ENCODE measurements at places on chromosomes 1 and 21. TPM values are rescaled to one million over a fixed set of nuclear protein-coding genes. Genes with fewer than 3 reads are reported as not detected.

RSPO1 gene
- total RNA-seq: not detected

- no peak overlapping the region for H3K4me3 ChIP-seq
- no peak overlapping the region for H3K27ac ChIP-seq
- DNase-seq: no peak
- H3K4me1 ChIP-seq: no peaks in the 10 kb centered on the region
- peaks cover 31% of the 10 kb centered on the region for H3K27me3 ChIP-seq
These were observed 42.0 kb downstream of the COL6A1 start for GRCh38 chr21:46023555-46023954.

DNA sequence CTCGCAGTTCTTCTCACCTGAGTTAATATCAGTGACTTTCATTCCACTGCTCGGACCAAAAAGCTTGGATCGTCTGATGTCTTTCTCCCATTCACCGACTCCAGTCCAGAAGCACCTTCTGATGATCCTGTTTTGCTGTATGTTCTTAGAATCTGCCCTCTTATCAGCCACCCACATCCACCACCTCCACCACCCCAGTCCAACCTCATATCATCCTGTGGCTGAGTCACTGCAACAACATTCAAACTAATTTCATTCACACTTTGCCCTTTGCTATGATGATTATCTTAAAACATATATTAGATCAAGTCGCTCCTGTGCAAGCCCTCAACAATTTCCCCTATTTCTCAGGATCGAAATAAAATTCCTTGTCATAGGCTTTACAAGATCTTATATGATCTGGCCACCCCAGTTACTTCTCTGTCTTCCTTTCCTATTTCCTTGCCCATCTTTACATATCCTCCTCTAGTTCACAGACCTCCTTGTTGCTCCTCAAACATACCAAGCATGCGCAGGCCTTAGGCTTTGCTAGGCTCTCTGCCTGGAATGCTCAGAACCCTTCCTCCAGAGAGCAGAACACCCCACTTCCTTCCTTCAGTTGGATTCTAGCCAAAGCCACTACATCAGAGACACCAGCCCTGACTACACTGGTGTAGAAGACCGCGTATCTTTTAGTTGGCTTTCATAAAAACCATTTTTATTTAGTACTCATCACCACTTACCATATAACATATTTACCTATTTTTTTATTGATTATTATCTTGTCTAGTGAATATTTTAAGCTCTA lies 335.7 kb upstream of the GREM2 start:
- no peaks in the 10 kb centered on the region for H3K4me1 ChIP-seq
- no peaks in the 10 kb centered on the region for H3K36me3 ChIP-seq
- no peaks in the 10 kb centered on the region for H3K27me3 ChIP-seq
- H3K27ac ChIP-seq: no peak overlapping the region
- H3K4me3 ChIP-seq: no peak overlapping the region

GRCh38 chr1:17574516-17574915 lies 35.0 kb downstream of the ARHGEF10L start:
- H3K27me3 ChIP-seq: peaks cover 2% of the 10 kb centered on the region
- H3K27ac ChIP-seq: no peak overlapping the region
- DNase-seq: no peak
- no peaks in the 10 kb centered on the region for H3K4me1 ChIP-seq
- no peaks in the 10 kb centered on the region for H3K36me3 ChIP-seq

GRCh38 chr1:228960705-228961104 lies 225.4 kb downstream of the RHOU start:
- peaks cover 3% of the 10 kb centered on the region for H3K27me3 ChIP-seq
- DNase-seq: no peak
- no peak overlapping the region for H3K27ac ChIP-seq

DNA sequence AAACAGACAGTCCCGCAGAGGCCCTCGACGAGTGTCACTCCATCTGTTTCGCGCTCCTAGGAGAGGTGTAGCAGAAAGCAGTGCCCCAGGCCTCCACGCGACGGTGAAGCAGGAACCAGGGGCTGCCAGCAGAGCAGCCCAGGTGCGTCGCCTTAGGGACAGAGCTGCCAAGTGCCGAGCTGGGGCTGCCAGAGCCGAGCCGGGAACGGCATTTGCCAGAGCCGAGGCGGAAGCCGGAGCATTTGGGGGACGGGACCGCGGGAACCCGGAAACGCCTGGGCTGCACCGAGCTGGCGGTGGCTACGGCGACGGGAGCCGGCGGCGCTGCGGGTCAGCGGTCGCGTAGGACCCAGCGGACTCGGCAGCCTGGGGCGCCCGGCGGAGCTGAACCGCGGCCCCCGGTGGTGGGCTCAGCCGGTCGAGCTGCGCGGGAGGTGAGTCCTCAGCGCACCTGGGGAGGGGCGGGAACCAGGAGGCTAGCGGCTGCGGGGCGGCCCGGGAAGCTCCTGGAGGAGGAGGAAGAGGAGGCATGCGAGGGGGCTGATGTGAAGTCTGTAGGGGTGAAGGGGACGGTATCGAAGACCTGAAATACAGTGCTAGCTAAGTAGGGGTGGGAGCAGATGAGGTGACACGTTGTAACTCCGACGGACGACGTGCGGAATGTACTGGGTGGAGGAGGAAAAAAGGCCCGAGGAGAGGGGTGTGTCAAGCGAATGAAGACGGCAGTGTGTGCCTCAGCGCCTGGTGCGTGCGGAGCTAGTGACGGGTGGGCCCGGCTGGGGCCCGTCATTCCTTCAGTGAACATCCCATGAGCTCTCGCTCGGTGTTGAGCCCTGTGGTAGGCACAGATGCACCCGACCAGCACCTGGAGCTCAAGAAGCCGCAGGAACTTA lies at the start of gene SLC35A3:
Gene SLC35A3, plus strand, starts transcription at position 268 of the 893 bp plus-strand sequence. CDS start 23,559 bp downstream, outside the sequence.
- peak within 1 kb of the TSS; percentile 99 for H3K4me3 ChIP-seq
- no peaks in the 10 kb centered on the region for H3K36me3 ChIP-seq
- no peaks in the 10 kb centered on the region for H3K27me3 ChIP-seq
- H3K27ac ChIP-seq: peak within 1 kb of the TSS; percentile 95

DNA sequence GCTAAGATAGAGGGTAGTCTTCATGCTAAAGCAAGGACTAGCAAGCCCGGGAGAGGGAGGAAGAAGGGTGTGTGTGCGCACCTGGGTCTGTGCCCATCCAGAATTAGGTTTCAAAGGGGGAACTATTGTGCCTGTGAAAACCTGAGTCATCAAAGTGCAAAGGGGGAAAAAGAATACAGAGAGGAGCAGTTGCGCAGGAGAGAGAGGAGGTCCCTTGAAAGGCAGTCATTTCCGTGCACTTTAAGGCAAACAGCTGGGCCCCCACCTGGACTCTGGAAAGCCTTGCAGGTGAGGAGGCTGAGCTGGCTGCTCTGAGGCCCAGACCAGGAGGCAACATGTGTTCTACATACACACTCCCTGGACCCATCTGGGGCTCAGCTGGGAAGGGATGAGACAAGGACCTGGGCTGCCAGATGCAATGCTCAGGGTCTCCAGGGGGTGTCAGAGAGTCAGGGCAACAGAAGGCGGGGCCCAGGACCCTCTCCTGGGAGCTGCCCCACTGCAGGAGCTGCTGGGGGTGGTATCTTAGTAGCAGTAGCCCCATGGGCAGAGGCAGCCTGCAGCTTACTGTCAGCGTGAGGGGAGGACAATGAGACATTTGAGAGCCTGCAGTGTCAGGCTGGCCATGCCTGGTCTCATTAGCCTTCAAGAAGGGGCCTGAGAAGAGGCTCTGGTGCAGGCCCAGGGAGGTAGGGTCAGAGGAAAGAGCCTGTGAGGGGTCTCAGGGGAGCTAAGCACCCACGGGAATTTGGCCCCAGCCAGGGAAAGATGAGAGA lies 14.3 kb downstream of the PROK1 start:
- no peak overlapping the region for H3K4me3 ChIP-seq
- no peaks in the 10 kb centered on the region for H3K36me3 ChIP-seq
- no peaks in the 10 kb centered on the region for H3K4me1 ChIP-seq
- H3K27me3 ChIP-seq: peaks cover 5% of the 10 kb centered on the region

DNA sequence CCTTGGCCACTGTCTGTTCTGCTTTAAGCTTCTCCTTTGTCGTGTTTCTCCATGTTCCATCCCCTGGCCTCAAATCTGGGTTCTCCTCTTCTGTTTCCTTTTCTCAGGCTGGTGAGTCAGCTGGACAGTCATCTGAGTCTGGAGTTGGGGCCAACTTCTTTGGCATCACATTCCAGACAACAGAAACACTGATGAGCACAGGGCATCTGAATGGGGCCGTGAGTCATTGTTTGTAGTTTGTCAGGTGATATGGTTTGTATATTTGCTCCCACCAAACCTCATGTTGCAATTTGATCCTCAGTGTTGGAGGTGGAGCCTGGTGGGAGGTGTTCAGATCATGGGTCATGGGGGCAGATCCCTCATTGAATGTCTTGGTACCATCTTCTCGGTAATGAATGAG lies 14.3 kb upstream of the OLIG2 start:
- peaks cover 16% of the 10 kb centered on the region for H3K27me3 ChIP-seq
- H3K27ac ChIP-seq: no peak overlapping the region
- H3K4me1 ChIP-seq: no peaks in the 10 kb centered on the region

CCDC181 gene
- total RNA-seq: not detected

FHAD1 gene
- not detected for total RNA-seq

- H3K36me3 ChIP-seq: peaks cover 2% of the 10 kb centered on the region
- peak overlapping the region; percentile 87 for H3K4me3 ChIP-seq
- H3K27me3 ChIP-seq: peaks cover 2% of the 10 kb centered on the region
These were observed 534 bp downstream of the SLC6A9 start for GRCh38 chr1:44030605-44031251.

- H3K27me3 ChIP-seq: no peaks in the 10 kb centered on the region
- H3K4me1 ChIP-seq: peaks cover 52% of the 10 kb centered on the region
- peak overlapping the region; percentile 40 for H3K27ac ChIP-seq
- H3K36me3 ChIP-seq: peaks cover 55% of the 10 kb centered on the region
These were observed 57.2 kb downstream of the CD46 start for GRCh38 chr1:207808911-207809555.

TPTE gene
- not detected for total RNA-seq

DNA sequence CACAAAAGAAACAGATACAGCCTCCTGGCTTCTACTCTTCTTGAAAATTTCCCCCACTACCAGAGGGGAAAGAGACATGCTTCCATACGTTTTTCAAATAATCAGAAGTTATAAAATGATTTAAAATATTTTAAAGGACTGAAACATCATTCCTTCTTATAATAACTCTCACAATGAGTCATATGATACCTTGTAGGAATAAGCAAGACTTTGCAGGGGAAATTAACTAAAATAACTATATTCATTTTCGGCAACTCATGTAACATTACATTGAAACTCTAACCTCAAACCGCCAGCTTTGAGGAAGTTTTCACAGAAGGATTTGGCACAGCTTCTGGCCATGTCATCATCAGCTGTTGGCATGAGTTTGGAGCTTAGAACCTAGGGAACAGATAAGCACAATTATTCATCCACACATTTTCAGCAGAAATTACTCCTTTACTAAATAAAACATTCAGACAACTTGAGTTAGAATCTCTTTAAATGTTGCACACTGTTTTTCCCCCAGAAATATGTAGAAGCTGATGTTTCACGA lies 85.9 kb downstream of the USP24 start:
- no peak overlapping the region for H3K4me3 ChIP-seq
- H3K27me3 ChIP-seq: no peaks in the 10 kb centered on the region
- H3K36me3 ChIP-seq: peaks cover 59% of the 10 kb centered on the region
- DNase-seq: no peak
- H3K27ac ChIP-seq: no peak overlapping the region
- peaks cover 31% of the 10 kb centered on the region for H3K4me1 ChIP-seq

- H3K4me3 ChIP-seq: no peak overlapping the region
- no peaks in the 10 kb centered on the region for H3K27me3 ChIP-seq
- no peaks in the 10 kb centered on the region for H3K36me3 ChIP-seq
- no peak overlapping the region for H3K27ac ChIP-seq
- H3K4me1 ChIP-seq: peaks cover 23% of the 10 kb centered on the region
These were observed 5.1 kb downstream of the HSPB7 start for GRCh38 chr1:16012590-16013219.

OR6N1 gene
- total RNA-seq: not detected

GRCh38 chr1:55476445-55477015 lies 261.4 kb upstream of the USP24 start:
- H3K27ac ChIP-seq: no peak overlapping the region
- no peak for DNase-seq
- H3K4me1 ChIP-seq: no peaks in the 10 kb centered on the region
- no peaks in the 10 kb centered on the region for H3K36me3 ChIP-seq
- H3K4me3 ChIP-seq: no peak overlapping the region
- H3K27me3 ChIP-seq: peaks cover 9% of the 10 kb centered on the region

DNA sequence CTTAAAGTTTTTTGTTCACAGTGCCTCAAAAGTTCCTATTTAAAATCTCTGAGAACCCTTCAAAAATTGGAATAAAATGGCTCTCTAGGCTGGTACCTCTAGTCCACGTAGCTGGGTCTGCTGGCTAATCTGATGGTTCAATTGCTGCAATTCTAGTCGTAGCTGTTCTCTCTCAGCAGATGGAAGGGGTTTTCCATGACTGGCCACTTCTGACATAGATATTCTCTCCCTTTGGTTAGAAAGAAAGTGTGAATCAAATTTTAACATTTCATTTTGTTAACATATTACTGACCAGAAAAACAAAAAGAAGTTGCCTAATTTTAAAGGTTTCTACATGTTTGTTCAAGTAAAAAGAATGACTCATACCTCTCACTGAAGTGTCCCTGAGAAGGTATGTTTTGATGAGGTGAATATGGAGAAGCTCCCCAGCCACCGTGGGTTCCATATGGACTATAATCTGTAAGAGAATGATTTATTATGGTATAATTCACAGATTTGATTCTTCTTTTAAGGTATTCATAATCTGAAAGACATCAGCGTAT lies 29.3 kb upstream of the SERPINC1 start:
- peaks cover 44% of the 10 kb centered on the region for H3K36me3 ChIP-seq
- no peak for DNase-seq
- no peaks in the 10 kb centered on the region for H3K4me1 ChIP-seq
- no peak overlapping the region for H3K27ac ChIP-seq

DNA sequence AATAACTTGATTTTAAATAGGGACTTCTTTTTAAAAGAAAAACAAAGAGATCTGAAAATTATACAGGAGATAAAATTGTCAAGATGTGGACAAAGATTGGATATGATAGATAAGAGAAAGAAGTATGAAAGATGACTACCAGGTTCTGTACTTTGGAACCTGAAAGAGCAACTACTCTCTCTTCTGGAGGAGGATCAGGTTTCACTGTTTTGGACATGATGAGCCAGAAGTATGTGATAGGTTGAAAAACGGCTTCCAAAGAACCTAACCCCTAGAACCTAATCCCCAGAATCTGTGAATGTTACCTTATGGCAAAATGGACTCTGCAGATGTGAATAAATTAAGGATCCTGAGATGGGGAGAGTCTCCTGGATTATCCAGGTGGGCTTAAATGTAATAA lies 26.2 kb downstream of the RSBN1 start:
- H3K27ac ChIP-seq: no peak overlapping the region
- H3K27me3 ChIP-seq: no peaks in the 10 kb centered on the region
- no peak overlapping the region for H3K4me3 ChIP-seq
- H3K4me1 ChIP-seq: peaks cover 32% of the 10 kb centered on the region
- peaks cover 25% of the 10 kb centered on the region for H3K36me3 ChIP-seq

SLC6A9 gene
- 7.4 TPM for total RNA-seq

DNA sequence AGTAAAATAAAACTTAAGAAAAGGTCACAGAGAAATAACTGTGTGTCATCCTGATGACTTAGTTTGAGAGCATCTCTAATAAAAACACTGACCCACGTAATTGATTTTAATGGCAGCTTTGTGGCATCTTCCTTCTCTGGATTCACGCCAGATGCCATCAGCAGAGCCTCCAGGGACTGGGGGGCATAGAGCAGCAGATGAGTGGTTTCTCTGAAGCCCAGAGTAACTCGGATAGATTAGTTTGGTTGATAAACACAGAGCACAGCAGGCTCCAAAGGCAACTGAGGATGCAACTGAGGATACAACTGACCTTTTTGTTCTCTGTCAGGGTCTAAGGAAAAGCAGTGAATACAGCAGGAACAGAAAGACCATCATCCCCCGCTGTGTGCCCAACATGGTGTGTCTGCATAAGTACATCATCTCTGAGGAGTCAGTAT lies 180.8 kb downstream of the RPS6KC1 start:
- H3K4me3 ChIP-seq: no peak overlapping the region
- H3K27me3 ChIP-seq: no peaks in the 10 kb centered on the region
- DNase-seq: no peak
- no peak overlapping the region for H3K27ac ChIP-seq
- peaks cover 6% of the 10 kb centered on the region for H3K4me1 ChIP-seq
- peaks cover 6% of the 10 kb centered on the region for H3K36me3 ChIP-seq

- no peaks in the 10 kb centered on the region for H3K36me3 ChIP-seq
- H3K27ac ChIP-seq: no peak overlapping the region
These were observed 24.5 kb downstream of the TMPRSS2 start for GRCh38 chr21:41483415-41483814.
